Panc1 (cell line): ENCODE measurements at places on chromosomes 3 and 15. TPM values are rescaled to one million over a fixed set of nuclear protein-coding genes. Genes with fewer than 3 reads are reported as not detected.

The EPHB1 gene
- 0.46 TPM for total RNA-seq

The SCAANT1 gene
- total RNA-seq = not detected

The SLCO2A1 gene
- total RNA-seq = 0.62 TPM

The STRC gene
- not detected for total RNA-seq

The COL6A6 gene
- total RNA-seq = not detected

The SV2B gene
- total RNA-seq = not detected

The NDUFB5 gene
- 142 TPM for total RNA-seq

The CCNDBP1 gene
- 62.5 TPM for total RNA-seq

The LCTL gene
- total RNA-seq = not detected

The RIOX2 gene
- total RNA-seq = 44.1 TPM

The GABRA5 gene
- total RNA-seq = not detected

The SEMA3F gene
- total RNA-seq = 69.6 TPM

The SERINC4 gene
- total RNA-seq = not detected

The SLC6A11 gene
- total RNA-seq = not detected

The STARD9 gene
- total RNA-seq = 13.4 TPM

The CXCR6 gene
- total RNA-seq = not detected

The SMCO1 gene
- not detected for total RNA-seq

The CLDN18 gene
- total RNA-seq = 0.08 TPM

The C2CD4A gene
- total RNA-seq = 0.15 TPM

The ZNF501 gene
- total RNA-seq = 0.15 TPM

The IL16 gene
- total RNA-seq = 1.0 TPM

The KLHL40 gene
- total RNA-seq = not detected

The SYNPR gene
- total RNA-seq = not detected

The GMNC gene
- not detected for total RNA-seq

The ALDH1A3 gene
- 143 TPM for total RNA-seq

The SLC28A1 gene
- not detected for total RNA-seq

The SUCNR1 gene
- not detected for total RNA-seq

The ST6GAL1 gene
- total RNA-seq = 3.3 TPM

The MUC20 gene
- not detected for total RNA-seq

The ZNF639 gene
- total RNA-seq = 56.1 TPM

The AADACL2 gene
- not detected for total RNA-seq

The CAND2 gene
- total RNA-seq = 0.13 TPM

The ENTPD3 gene
- not detected for total RNA-seq

The GNAT1 gene
- total RNA-seq = not detected

The IMPG2 gene
- 0.10 TPM for total RNA-seq

The PYGO1 gene
- 2.4 TPM for total RNA-seq

The ATP2B2 gene
- not detected for total RNA-seq

The CCR1 gene
- not detected for total RNA-seq

The TERC gene
- total RNA-seq = 6.0 TPM

The MYD88 gene
- total RNA-seq = 32.7 TPM

The EFCAB12 gene
- 0.54 TPM for total RNA-seq

The STAG1 gene
- 43.7 TPM for total RNA-seq

The SNURF gene
- total RNA-seq = 13.7 TPM

The ILDR1 gene
- total RNA-seq = not detected

The CHRNA7 gene
- 3.3 TPM for total RNA-seq
